ENCODE measurements at places on chromosomes 7 and 10. TPM values are rescaled to one million over a fixed set of nuclear protein-coding genes. Genes with fewer than 3 reads are reported as not detected.

UMAD1 gene
- total RNA-seq = 11.4 TPM

CBX3 gene
- total RNA-seq = 218 TPM

LRRC17 gene
- 0.81 TPM for total RNA-seq

STRIP2 gene
- total RNA-seq = 11.3 TPM

NUTM2D gene
- total RNA-seq = 2.1 TPM

DGKB gene
- not detected for total RNA-seq

KLF14 gene
- not detected for total RNA-seq

NRCAM gene
- not detected for total RNA-seq

FEZF1 gene
- not detected for total RNA-seq

LIPJ gene
- not detected for total RNA-seq

GRID2IP gene
- not detected for total RNA-seq

IDI2 gene
- total RNA-seq = not detected

TAS2R5 gene
- total RNA-seq = 0.83 TPM

LARP4B gene
- 242 TPM for total RNA-seq

KLLN gene
- 0.52 TPM for total RNA-seq

NUTM2E gene
- not detected for total RNA-seq

SEMA3D gene
- not detected for total RNA-seq

PKD2L1 gene
- total RNA-seq = not detected

LYZL2 gene
- total RNA-seq = not detected

SFTPD gene
- total RNA-seq = not detected

TRIL gene
- total RNA-seq = not detected

CHN2 gene
- 2.1 TPM for total RNA-seq

PRR15 gene
- not detected for total RNA-seq

IFIT1B gene
- total RNA-seq = not detected

DENND2A gene
- not detected for total RNA-seq

MOGAT3 gene
- not detected for total RNA-seq

TBC1D12 gene
- 1.6 TPM for total RNA-seq

ZNF467 gene
- total RNA-seq = 0.28 TPM

Data from natural killer cell treated with Interleukin-12 subunit alpha and Interleukin-12 subunit beta and Interleukin-15 and Interleukin-18, amount 100 ng/mL, for 72 hours (primary cell).